ENCODE measurements at places on chromosomes 16 and 17.

DNA sequence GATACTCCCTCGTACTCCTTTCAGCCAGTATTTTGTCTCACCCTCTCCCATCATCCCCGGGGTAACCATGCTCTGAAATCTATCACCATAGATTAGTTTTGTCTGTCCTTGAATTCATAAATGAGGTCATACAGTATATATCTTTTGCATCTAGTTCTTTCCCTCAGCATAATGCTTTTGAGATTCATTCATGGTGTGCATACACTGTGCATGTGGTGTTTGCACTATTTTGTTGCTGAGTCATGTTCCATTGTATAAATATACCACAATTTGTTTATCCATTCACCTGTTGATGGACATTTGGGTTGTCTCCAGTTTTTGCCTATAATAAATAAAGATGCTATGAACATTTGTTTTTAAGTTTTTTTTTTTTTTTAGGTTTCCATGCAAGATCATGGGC is 34.2 kb upstream of the NLRP1 start:
- DNase-seq, result no peak

GRCh38 chr17:82880620-82881323 is 41.0 kb upstream of the ZNF750 start:
- DNase-seq, result no peak

DNA sequence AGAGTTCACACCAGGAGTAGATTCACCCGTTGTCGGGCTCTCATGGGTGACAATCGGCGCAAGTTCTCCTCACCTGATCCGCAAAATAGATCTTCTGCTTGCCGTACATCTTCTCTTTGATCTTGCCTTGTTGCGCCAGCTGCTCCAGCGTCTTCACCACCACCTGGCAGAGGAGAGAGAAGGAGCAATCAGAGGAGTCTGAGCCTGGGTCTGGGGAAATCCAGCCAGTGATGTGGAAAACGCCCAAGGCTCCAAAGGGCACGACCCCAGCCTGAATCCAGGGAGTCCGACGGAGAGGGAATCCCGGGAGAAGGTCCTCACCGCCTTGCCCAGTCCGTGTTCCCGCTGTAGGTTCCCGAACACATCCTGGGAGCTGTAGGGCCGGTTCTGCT is 393 bp downstream of the PSMC3IP start:
- DNase-seq, result no peak

DNA sequence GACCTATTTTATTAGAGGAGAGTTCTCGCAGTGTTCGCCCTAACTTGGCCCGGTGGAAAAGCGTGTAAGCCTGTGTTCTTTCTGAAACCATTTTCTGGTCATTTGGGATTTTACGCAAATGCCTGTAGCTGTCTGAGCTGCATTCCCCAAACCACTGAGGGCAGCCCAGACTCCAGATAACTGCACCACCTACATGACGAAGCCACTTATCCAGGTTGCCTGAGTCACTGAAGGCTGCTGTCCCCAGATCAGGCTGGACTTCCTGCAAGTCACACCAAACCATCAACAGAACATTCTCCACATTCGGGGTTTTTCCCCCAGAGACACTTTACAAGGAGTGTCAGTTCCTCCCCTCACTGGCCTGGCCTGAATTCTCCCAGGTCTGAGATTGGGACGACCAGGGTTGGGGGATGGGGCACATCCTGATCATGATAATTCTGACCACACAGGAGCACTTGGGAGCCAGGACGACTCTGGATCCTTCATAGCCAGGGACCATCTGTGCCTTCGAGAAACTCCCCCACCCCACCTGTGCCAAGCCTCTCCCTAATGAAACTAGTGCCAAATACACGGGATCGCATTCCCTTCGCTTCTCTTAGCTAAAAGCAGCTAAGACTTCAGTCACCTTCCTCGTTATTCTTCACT is 2.3 kb downstream of the RPRML start:
- DNase-seq, result no peak

- no peak for DNase-seq
Measured at GRCh38 chr16:4882000-4882632, 34.8 kb downstream of the UBN1 start.

GRCh38 chr17:78650093-78650715 is 73.0 kb upstream of the DNAH17 start:
- no peak for DNase-seq

- DNase-seq, result no peak
Measured at GRCh38 chr17:81680150-81680549, 3.4 kb downstream of the ARL16 start.

DNA sequence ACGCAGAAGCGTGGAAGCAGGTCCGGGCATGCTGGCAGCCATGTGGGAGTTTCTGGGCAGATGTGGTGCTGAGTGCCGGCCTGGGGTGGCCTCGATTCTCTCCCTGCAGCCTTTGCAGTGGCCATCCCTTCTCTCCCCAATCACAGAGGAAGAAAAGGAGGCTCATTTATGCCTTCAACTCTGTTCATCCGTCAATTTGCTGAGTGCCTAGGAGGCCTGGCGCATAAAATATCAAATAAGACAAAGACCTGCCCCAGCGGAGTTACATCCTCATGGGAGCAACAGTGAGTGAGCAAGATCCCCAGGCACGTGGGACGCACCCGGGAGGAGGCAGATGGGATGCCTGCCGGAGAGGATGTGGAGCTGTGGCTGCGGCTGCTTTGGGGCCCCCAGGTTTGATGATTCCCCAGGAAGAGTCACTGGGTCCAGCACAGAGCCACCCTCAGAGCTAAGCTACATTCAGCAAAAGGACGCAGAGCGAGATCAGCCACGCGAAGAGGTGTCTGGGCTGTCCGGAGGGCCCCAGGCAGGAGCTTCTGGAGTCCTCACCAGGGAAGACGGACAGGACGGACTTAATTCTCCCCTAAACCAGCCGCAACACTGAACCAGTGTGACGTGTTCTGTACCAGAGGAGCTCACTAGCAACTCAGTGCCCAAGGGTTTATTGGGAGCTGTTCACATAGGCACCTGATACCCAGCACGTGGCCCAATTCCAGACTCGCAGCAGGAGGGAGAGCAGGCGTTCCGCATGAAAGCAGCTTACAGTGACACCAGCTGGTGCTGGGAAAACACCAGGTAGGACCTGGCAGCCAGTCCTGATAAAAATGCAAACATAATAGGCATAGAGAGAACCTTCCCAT is 11.3 kb downstream of the CA5A start:
- DNase-seq, result no peak

DNA sequence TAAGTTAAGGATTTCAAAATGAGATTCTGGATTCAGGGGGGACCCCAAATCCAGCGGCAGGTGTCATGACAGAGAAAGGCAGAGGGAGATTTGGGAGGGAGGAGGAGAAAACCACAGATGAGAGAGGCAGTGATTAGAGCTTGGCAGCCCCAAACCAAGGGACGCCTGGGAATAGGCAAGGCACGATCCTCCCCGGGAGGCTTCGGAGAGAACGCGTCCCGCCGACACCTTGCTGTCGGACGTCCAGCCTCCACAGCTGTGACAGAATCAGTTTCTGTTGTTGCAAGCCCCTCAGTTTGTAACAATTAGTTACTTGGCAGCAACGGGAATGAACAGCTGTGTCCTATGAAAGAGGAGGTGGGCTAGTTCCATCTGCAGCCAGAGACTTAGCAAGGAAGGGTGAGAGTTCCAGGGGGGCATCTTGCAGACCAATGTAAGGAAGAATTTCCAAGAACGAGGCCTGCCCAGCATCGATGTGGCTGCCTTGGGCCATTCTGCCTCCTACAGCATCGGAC is 110.7 kb upstream of the SDK2 start:
- no peak for DNase-seq

- no peak for DNase-seq
Measured at GRCh38 chr17:79814127-79814973, 17.5 kb upstream of the CBX8 start.

GRCh38 chr16:74463888-74464287 is 42.6 kb upstream of the CLEC18B start:
- DNase-seq, result no peak

- DNase-seq, result no peak
Measured at GRCh38 chr17:55444471-55445441, 23.1 kb upstream of the MMD start.

DNA sequence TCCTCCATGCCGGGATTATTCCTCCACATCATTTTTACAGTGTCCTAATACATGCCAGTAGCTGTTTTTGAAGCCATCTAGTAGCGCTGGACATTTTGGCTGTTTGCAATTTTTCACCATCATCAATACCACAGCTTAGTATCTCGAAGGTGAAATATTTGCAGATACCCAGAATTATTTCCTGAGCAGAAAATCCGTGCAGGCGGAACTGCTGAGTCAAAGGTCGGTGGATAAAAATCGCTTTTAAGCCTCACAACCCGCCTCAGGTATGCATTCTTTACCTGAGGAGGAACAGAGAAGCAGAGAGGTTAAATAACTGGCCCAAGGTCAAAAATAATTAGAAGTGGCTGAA is 584 bp upstream of the TNRC6A start:
- DNase-seq, result no peak

- DNase-seq, result no peak
Measured at GRCh38 chr16:88084881-88085280, 133.6 kb downstream of the BANP start.

- DNase-seq, result no peak
Measured at GRCh38 chr17:27390540-27390939, 65.7 kb upstream of the KSR1 start.

GRCh38 chr17:79244665-79245064 is 170.0 kb downstream of the ENGASE start:
- DNase-seq, result no peak

Data from activated T-cell treated with anti-CD3 and anti-CD28 coated beads, Interleukin-2, amount 50 U/mL, for 48 hours (primary cell).